ENCODE measurements at places on chromosomes 7 and 10.

- DNase-seq: no peak
Measured at GRCh38 chr10:8332730-8333111, 278.2 kb downstream of the GATA3 start.

GRCh38 chr10:22649390-22649841 is 65.0 kb downstream of the PIP4K2A start:
- DNase-seq: no peak

DNA sequence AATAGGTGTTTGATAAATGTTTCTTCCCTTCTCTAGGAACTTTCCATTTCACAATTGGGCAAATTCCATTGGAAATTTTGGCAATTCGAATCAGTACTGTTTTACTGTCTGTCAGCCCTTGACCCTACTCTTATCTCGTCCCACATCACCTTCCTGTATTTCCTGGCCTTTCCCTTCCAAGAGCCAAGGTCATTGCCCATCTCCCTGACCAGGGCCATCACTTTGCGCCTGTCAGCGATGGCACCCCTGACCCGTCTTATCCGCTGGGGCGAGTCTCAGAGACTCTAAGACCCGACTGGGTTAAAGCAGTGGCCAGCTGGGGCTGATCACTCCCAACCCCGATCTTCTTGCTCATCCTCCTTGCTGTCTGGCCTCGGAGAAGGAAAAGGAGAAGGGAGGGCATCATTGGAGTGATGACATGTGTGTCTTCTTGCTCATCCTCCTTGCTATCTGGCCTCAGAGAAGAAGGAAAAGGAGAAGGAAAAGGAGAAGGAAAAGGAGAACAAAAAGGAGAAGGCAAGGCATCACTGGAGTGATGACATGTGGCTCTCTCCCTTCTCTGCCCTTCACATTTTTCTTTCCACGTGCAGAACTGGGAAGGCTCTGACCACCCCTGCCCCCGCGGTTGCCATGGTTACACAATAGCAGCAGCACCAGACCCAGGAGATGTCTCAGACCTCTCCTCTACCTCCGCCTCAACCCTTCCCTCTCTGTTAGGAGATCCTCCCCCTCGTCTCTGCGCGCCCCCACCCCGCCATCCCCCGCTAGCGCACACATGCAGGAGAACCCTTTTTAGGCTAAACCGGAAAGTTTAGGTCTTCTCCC is 2.0 kb downstream of the SEMA3D start:
- DNase-seq: no peak

DNA sequence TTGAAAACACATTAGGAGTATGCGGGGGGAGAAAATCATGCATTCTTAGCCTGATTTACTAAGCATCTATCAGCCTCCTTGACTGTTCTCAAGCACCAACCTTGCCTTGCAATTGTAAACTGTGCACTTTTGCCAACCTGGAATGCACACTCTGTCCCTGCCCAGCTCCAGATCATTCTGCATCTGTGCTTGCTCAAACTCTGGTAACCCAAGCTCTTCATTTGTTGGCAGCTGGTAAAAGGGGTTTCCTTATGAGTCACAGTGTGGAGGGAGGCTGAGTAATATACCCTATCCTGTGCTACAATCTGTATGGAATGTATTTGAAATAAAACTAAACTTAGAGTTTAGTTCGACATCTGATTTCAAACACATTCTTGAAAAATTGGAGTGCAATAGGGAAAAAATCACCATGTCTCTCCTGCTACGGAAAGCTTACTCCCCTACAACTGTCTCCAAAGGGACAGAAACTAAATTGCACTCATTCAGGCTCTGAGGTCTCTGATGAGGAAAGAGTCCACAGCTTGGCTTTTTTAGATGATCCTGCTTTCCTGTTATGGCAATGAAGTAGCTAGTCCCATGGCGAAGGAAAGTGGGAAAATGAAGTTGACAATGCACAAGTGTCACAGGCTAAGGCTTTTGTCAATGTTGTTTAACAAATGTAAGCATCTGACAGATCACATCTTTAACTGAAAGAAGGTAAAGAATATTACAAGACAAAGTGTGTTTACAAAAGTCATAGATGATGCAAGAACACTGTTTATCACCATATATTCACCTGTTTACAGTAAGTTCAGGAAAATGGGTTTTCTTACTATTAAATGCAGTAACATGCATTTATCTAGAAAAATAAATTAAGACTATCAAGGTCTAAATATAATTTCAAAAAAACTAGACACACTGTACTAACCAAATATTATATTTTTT is 61.9 kb downstream of the TES start:
- DNase-seq: no peak

- no peak for DNase-seq
Measured at GRCh38 chr7:45987521-45988290, 66.6 kb upstream of the IGFBP3 start.

DNA sequence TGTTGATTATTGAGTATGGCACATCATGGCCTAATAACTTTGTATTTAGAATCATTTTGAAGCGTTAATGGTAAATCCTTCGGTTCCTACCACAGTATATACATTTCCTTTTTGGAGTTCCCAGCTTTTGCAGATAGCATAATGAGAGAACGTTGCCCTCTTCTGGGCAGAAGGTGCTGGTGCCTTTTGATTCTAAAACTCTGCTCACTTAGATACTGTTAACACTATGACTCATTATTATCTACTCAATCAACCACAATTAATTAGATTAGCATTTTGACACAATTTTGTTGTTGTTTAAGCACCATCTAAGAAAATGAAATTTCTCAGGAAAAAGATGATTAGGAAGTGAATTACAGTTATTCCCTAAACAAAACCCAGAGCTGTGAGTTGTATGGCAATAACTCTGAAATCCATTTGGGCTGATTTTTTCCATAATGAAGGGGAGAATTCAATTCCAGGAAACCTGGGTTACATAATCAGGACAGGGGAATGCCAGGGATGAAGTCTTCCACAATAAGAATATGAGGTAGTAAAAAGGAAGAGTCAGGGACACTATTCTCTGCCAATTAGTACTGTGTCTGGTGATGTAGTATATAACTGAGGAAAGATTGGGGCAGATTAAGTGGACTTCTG is 11.5 kb upstream of the DLD start:
- peak; percentile 16 for DNase-seq

GRCh38 chr10:15440204-15440711 is 69.2 kb upstream of the FAM171A1 start:
- no peak for DNase-seq

DNA sequence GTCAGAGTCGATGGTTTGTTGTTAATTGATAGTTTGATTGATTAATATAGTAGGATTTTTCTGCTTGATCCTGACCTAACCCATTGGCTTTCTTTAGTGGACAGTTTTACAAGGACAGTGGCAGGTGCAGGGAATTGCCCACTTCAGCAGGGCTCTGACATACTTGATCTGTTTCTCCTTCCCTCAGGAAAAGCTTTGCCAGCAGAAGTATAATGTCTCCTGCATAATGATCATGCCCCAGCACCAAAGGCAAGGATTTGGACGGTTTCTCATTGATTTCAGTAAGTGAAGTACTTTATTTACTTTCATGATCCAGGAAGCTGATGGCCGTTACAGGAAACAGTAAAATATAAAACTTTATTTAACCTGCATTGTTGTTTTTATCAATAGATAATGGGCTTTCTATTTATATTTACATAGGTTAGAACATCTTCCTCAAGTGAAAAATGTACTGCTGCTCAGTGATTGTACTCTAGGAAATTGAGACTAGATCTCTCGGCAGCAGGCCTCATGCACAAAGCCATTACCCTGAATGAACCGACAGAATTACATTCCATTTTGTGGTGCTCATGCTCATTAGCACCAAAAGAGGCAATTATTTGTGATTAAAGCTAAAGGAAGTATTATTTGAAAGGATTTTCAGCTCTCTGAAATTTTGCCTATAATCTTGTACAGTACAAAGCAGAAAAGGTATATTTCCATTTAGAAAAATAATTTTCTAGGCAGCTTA is 122.5 kb upstream of the SAMD8 start:
- no peak for DNase-seq

DNA sequence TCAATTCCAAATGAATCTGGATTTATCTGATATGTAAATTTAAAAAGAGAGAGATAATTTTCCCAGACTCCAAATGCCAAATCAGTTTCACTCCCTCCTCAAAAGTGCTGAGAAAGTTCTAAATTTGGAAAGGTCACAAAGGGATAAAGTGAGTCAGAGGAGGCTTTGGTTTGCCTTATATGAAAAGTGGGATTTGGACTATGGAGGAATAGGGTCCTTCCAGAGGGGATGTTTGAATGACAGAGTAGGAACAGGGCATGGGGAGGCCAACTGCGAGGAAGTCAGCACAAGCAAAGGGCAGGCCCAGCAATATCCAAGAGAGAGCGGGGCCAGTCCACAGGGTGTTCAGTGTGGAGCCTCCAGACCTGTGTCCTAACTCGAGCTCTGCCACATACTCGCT is 9.8 kb upstream of the FAS start:
- no peak for DNase-seq

- DNase-seq: no peak
Measured at GRCh38 chr10:87038786-87039185, 18.7 kb downstream of the FAM25A start.

GRCh38 chr7:418636-419280 is 100.9 kb downstream of the PDGFA start:
- DNase-seq: no peak

DNA sequence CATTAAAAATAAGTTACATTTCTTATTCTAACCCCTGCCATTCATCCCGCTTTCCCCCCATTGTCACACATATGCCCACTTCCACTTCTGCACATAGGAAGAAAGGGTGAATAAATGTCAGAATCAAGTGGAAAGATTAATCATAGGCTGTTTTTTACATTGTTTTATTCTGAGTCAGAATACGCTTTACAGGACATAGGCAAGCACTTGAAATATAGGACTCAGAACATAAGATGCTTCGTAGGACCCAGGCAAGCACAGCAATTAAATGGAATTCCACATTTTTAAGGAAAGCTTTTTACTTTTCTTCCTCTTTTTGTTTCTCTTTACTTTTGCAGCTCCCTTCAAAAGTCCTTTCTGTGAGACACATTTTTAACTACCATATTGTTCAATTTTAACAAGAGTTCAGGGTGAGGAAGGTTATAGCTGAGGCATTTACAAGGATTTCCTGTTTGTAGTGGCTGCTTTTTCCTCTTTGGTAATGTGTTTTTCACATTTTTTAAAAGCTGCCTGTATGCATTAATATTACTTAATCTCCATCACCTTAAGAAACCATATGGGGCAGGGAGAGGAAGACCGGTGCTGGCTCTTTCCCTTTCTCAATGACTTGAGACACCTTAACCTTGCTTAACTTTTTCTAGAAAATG is 130.0 kb downstream of the TES start:
- DNase-seq: no peak

Measured in stimulated activated CD8-positive, alpha-beta memory T cell treated with anti-CD3 and anti-CD28 coated beads, Interleukin-15, amount 100 ng/mL, for 4 hours (primary cell).